ENCODE measurements at places on chromosomes 4 and X.

- DNase-seq: no peak
These were observed 5.1 kb downstream of the MXD4 start for GRCh38 chr4:2256781-2257191.

GRCh38 chrX:39855748-39856129 is 242.0 kb downstream of the BCOR start:
- no peak for DNase-seq

- no peak for DNase-seq
These were observed 44.2 kb upstream of the RHOH start for GRCh38 chr4:40152637-40153036.

DNA sequence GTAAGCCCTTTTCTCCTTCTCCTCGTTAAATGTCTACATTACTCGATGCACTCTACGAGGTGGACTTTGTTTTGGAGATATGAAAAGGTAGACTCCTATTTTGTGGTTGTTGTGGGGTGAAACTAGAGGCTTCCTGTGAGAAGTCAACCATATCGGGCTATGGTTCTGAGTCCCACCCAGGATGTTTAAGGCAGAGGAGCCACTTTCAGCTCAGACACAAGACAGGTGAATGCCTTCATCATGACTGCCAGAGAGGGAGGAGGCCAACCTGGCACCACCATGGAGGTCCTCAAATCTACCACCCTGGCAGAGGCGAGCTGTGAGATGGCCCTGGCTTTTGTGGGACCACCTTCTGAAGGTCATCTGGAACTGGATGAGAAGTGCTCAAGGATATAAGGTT is 154.4 kb upstream of the KLF3 start:
- no peak for DNase-seq

GRCh38 chrX:39174241-39174771 is 373.0 kb downstream of the MID1IP1 start:
- no peak for DNase-seq

GRCh38 chr4:182325848-182326255 is 82.7 kb downstream of the TENM3 start:
- no peak for DNase-seq

GRCh38 chr4:97457253-97457652 is 686.0 kb downstream of the STPG2 start:
- peak; percentile 69 for DNase-seq

DNA sequence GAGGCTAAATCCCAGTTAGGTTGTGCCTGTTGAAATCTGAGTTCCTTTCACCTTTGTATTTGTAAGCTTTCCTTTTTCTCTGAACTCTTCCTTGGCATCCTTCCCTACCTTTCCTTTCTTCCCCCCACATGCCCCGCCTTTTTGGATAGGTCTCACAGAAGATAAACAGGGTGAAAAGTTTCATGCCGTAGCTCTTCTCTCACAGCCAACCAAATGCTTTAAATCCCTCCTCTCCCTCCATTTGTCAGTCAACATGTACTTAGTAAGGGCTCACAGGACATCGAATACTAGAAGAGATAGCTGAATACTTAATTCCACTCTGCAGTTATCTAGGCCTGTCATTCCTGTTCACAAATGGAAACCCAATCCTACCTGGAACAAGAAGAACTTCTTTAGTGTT is 107.1 kb upstream of the BMPR1B start:
- no peak for DNase-seq
